ENCODE measurements at places on chromosomes 7 and 10. TPM values are rescaled to one million over a fixed set of nuclear protein-coding genes. Genes with fewer than 3 reads are reported as not detected.

DNA sequence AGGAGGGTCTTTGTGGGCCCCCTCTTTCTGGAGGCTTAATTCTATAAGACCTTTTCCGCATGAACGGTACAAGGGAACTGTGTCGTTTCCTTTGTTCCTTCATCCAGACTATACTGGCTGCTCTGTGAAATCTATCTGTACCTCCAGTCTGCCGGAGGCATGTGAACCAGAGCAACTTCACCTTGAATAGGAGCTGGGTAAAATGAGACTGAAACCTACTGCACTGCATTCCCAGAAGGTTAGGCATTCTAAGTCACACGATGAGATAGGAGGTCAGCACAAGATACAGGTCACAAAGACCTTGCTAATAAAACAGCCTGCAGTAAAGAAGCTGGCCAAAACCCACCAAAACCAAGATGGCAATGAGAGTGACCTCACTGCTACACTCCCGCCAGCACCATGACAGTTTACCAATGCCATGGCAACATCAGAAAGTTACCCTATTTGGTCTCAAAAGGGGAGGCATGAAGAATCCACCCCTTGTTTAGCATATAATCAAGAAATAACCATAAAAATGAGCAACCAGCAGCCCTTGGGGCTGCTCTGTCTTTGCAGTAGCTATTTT lies 36.8 kb upstream of the INPP5F start:
- peak; percentile 86 for DNase-seq

- DNase-seq: no peak
These were observed 455.8 kb downstream of the XPNPEP1 start for GRCh38 chr10:109467551-109467950.

BEND7 gene
- total RNA-seq: 5.2 TPM

DNA sequence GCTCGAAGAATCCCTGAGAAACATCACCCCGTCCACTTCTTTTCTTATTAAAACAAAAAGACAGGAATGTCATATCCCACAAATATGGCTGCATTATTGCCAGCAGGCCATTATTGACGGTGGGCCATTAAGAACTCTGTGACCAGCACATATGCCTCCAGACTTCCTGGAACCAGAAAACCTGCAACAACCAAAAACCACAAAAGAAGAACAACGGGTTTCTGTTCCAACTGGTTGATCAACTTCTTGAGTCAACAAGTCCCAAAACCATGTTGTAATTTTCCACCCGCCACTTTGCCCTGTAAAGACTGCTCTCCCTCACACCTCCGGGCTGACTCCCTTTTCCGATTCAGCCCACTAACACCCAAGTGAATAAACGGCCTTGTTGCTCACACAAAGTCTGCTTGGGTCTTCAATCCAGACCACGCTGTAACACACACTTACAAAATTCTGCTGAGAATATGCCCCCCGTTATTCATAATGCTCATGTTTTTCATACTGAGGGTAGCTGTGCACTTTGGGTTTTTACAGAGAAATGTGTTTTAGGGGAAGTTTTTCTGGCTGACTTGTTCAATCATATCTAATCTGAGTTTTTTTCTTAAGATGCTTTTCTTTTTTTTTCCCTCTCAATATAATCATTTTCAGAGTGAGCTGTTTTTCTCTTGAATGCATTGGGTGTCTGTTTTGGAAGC lies 20.7 kb downstream of the ZNF107 start:
- DNase-seq: no peak

DNA sequence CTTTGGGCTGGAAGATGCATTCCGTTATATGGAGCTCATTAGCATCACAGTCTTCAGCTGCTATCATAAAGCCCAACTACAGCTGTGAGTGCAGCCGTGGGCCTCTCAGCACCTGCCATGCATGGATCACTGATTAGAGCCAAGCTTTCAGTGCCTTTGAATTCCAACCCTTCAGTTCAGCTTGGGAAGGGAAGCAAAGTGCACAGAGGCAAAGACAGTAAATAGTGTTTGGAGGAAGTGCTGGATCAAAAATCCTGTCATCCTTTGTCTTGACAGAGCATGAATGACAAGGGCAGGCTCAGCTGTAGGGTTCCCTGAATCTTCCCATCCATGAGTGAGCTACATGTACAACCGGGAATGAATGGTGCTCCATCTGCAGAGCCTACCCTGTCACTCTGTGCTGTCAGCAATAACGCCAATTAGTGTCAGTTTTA lies 153.7 kb downstream of the DNAJB9 start:
- no peak for DNase-seq

DNA sequence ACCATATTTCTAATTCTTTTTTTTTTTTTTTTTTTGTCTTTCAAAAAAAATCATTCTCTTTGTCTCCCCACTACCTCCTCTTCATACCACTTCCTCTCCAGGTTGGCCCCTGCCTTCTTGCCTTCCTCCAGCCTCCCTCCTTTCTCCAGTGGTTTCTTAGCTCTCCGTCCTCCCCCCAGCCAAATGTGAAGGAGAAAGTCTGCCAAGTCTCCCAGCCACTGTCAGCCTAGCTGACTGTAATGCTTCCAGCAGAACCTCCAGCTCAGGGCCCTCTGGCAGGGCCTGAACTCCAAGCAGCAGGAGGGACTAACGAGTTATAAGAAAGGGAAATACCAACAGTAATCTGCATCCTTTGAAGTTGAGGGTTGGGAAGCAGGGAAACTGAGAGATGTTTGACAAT lies 35.5 kb upstream of the BICC1 start:
- DNase-seq: no peak

NODAL gene
- total RNA-seq: not detected

- no peak for DNase-seq
These were observed 61.2 kb downstream of the KLF6 start for GRCh38 chr10:3723766-3724165.

DNA sequence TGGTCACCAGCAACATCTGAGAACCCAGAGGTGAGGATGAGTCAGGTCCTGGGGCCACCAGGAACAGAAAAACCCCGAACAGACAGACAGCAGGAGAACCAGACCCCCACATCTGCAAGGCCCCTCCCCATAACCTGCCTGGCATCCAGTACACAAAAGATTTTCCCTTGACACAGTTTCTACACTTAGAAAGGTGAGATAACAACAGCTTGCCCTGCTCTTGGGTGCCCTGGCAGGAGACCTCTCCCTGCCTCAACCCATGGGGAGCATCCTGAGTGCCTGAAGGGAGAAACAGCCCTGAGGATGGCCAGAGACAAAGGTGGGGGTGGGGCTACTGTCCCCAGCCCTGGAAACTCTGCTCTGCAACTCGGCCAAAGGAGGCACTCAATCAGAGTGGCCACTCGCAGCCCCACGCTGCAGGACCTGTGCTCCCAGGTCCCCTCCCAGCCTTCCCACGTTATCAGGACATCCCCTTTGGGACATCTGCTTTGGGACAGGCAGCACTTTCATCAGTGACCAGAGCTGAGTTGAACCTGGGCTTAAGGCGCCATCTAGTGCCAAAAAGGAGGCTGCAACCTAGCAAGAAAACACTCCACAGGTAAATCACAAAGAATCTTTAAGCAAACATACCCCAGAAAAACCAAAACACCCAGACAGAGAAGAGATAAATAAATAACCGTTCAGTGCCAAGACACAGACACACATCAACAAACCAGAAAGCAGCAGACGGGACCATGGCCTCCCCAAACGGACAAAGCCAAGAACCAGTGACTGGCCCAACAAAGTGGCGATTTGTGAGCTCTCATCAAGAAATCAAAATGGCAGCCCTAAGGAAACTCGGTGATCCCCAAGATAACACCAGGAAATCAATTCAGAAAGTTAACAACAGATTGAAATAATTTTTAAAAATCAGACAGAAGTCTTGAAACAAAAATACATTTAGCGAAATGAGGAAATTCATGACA lies 233.7 kb downstream of the PTPRN2 start:
- DNase-seq: peak; percentile 71

SERPINE1 gene
- total RNA-seq: 0.27 TPM

DNA sequence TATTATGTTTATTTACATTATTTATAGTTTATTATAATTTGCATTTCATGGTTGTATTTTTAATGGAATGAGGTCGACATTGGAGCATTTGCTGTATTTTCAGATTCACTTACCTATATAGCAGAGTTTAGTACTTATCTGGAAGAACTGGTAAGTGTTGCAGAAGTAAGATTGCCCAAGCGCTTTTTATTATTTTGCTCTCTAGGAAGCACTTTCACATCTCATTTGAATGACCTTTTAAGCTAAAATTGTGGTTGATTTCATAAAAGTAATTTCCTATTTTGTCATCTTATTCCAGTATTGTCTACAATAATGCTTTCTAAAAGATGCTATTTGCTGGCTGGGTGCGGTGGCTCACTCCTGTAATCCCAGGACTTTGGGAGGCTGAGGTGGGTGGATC lies 28.6 kb downstream of the SEC61A2 start:
- no peak for DNase-seq

- DNase-seq: no peak
These were observed 70.7 kb downstream of the MACC1 start for GRCh38 chr7:20146451-20146850.

- no peak for DNase-seq
These were observed 500.9 kb upstream of the ZMIZ1 start for GRCh38 chr10:78567680-78568455.

- DNase-seq: no peak
These were observed 119.8 kb downstream of the EBF3 start for GRCh38 chr10:129844216-129844766.

GRCh38 chr10:77207828-77208185 lies 429.8 kb downstream of the KCNMA1 start:
- no peak for DNase-seq

GRCh38 chr10:97656777-97657176 lies 16.3 kb downstream of the PI4K2A start:
- DNase-seq: no peak

ZNF248 gene
- 7.2 TPM for total RNA-seq

DNA sequence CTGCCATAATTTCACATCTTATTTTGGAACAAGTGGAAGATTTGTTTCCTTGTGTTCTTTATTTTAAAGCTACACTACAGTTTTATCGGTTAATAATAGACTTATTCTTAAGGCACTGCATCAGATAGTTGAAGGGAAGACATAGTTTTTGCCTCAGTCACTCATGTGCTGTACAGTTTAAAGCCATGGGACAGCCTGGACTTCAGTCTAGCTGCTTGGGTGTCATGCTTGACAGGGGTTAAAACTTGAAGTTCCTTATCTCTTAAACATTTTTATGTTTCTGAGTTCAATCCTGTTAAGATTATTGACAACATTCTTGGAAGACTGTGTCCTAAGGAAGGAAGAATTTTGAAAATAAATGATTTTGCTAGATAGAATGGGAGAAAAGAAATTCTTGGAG lies 49.7 kb downstream of the PPP1R9A start:
- no peak for DNase-seq

TUBB8 gene
- not detected for total RNA-seq

GRCh38 chr10:93601146-93601773 lies at the start of gene RBP4:
TSS of gene RBP4 (minus strand) at chr10:93601235. CDS start at chr10:93601028, 207 bp downstream.
- DNase-seq: no peak

All from SK-MEL-5 (cell line).